ENCODE measurements at places on chromosomes 1 and 21. TPM values are rescaled to one million over a fixed set of nuclear protein-coding genes. Genes with fewer than 3 reads are reported as not detected.

GRCh38 chr1:28745653-28746173 is 9.0 kb downstream of the YTHDF2 start:
- no peak for DNase-seq

- DNase-seq = no peak
Measured at GRCh38 chr1:153985341-153985912, 712 bp downstream of the RAB13 start.

DNA sequence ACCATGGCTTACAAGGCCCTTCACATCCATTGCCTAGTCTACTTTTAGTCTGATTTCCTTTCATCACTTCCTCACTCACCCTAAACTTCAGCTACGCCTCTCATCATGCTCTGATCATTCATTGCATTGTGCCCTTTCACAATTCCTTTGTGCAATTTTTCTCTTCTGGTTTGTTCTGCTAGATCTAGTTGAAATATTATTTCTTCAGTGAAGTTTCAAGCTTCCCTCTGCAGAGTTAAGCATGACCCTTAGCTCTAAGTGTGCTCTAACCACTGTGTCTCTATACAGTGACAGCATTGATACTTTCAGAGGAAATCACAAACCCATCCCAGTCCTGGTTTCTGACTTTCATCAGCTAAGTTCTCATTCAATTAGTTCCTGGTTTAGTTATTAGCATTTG is 166.1 kb downstream of the PLA2G4A start:
- DNase-seq = no peak

DNA sequence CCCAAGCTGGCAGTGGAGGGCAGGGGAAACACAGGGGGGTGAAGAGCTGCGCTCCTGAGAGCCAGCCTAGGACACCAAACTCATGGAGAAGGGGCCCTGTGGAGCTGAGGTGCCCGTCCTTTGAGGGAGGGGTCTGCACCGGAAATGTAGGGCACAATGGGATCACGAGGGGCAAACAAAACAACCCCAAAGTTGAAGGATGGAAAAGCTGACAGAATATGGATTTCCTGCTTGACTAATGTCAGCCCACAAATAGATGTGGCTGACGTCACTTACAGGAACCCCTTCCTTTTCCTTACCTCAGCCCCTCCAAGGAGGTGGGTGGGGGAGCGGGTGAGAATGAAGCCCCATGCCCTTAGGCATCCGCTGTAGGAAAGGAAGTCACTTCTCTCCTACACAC is 110.9 kb downstream of the KCNN3 start:
- DNase-seq = no peak

GRCh38 chr21:38683222-38683621 is 122.5 kb upstream of the ETS2 start:
- DNase-seq = no peak

DNA sequence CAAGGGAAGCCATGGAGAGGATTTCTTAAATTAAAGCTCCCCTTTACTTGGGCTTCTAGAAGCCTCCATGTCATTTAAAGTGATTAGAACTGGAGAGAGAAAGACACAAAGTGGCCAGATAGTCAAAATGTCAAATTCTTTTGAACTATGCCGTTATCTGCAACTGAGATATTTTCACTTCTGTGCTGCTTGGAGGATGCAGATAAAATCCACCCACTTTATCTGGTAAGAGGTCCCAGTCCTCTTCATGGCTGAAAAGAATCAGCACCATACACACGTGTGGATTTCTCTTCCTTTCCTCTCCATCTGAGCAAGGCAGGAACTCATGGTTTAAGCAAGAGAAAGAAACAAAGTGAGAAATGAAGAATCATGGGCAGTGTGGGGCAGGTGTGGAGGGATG is 276.9 kb upstream of the RUNX1 start:
- no peak for DNase-seq

DNA sequence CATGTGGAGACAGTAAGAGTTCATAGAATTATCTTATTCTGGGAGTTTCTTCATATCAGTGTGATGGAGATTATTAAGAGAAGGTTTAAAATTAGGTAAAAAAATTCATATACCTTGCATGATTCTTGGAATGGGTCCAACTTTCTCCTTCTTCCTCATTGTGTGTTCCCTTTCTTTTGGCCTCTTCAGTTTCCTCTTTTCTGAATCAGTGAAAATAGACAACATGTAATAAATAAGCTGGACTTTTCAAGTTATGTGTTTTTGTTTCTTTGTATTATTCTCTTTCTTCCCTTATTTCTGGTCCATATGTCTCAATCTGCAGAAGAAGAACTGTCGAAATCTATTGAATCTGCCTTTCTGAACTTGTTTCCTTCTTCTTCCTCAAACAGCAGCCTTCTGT is 30.5 kb downstream of the C4BPA start:
- no peak for DNase-seq

DNA sequence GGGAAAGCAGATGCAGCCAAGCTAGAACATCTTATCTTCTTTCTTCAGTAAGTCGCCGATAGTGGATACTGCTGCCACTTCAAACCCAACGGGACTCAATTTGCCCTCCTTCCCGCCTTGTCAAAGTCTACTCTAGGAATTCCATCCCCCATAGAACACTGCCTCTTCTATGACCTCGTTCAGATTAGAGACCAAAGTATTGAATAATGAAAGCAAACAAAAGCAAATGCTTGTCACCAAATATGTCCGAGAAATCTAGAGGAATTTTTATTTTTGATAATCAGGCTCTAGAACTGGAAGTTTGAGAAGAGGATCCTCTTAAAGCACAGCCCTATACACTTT is 853 bp upstream of the RRAGC start:
- no peak for DNase-seq

DNA sequence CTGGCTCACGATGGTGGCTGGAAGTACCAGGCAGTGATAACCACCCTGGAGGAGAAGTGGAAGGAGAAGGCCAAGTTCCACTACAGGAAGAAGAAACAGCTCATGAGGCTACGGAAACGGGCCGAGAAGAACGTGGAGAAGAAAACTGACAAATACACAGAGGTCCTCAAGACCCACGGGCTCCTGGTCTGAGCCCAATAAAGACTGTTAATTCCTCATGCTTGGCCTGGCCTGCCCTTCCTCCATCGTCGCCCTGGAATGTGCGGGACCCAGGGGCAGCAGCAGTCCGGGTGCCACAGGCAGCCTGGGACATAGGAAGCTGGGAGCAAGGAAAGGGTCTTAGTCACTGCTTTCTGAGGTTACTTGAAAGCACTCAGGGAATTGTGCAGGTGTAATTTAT is 10.8 kb downstream of the IL24 start:
- DNase-seq = no peak

Gene FCGR3B
- 0.17 TPM for total RNA-seq

Gene KRTAP13-2
- total RNA-seq = not detected

Gene FCRL4
- total RNA-seq = not detected

Data from esophagus muscularis mucosa (tissue), 4 donors.